Activated CD8-positive, alpha-beta T cell treated with anti-CD3 and anti-CD28 coated beads, Interleukin-2, amount 10 ng/mL, durations not matched to agents 7 days and 5 days (primary cell): ENCODE measurements at places on chromosomes 5 and 9. TPM values are rescaled to one million over a fixed set of nuclear protein-coding genes. Genes with fewer than 3 reads are reported as not detected.

ZFP2 gene
- total RNA-seq = 0.26 TPM

- DNase-seq = no peak
These were observed 99.8 kb downstream of the SLC44A1 start for GRCh38 chr9:105344283-105344682.

- DNase-seq = no peak
These were observed 16.0 kb downstream of the ANKRD33B start for GRCh38 chr5:10579536-10580521.

DNA sequence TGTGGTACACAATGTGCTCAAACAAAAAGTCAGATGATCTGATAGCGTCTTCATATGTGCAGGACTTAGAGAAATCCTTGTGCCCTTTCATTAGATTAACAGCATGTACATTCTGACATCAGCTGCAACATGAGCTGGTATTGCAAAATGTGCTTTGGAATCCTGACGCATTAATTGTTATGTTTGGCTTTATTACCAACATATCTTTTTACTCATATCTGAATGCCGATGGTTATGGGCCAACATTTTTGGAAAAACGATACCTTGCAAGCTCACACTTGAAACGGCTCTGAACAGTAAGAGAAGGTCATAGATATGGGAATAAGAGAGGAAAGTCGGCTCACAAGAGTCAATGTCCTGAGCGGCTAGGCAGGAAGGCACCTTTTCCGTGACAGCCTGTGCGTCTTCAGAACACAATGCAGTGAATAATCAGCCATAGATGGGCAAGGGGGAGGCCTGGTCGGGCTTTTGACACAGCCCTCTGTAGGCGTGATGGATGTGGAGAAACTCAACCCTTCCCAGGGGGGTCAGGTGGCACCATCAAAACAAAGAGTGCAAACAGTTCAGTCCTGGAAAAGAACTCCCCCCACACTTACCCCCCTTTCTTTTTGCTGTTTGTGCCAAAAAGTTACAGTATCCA lies 36.4 kb upstream of the GAS1 start:
- no peak for DNase-seq

HDAC3 gene
- total RNA-seq = 88.1 TPM

NFIB gene
- not detected for total RNA-seq

DNA sequence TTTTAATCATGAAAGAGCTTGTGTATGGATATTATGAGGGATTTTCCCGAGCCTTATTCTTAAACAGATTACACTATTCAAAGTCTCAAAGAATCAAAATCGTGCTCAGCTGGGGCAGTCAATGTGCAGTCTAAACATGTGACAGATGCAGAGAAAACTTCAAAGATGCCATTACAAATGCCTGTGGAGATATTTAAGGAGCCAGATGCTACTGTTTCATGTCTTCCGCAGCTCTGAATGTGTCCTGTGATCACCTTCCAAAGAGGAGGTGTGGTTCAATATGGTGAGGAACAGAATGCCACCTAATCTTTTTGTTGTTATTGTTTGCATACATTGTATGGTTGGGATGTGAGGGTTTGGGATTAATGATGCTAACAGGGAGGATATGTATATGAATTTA lies 593.3 kb upstream of the ARRDC3 start:
- no peak for DNase-seq

DNA sequence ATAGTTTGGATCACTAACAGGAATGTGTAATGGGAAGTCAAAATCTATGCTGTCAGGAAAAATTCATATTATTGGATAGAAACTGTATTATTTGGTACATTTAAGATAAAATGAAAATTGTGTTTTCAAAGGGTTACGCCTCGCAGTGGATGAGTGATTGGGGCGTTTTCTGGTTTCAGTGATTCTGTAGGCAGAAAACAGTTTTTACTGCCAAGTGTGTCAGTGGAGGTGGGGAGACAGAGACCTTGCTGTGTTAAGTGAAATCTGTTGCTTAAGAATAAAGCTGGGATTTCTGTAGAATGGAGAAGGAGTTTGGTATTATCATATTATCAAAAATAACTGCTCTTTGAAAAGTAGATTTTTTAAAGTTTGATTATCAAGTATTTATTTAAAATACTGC lies 69.7 kb downstream of the GHR start:
- no peak for DNase-seq

- DNase-seq = no peak
These were observed 286.5 kb downstream of the ZNF608 start for GRCh38 chr5:124459984-124460383.

KIAA1191 gene
- 55.7 TPM for total RNA-seq

FCN2 gene
- total RNA-seq = not detected

- DNase-seq = no peak
These were observed 83.0 kb upstream of the FAM174A start for GRCh38 chr5:100452126-100452525.

AK8 gene
- not detected for total RNA-seq

- DNase-seq = no peak
These were observed 14.4 kb downstream of the FAM219A start for GRCh38 chr9:34443976-34444375.

- DNase-seq = no peak
These were observed 799.9 kb upstream of the TYRP1 start for GRCh38 chr9:11893331-11893730.

RRAGA gene
- 44.7 TPM for total RNA-seq

SVEP1 gene
- not detected for total RNA-seq

GRCh38 chr9:8733131-8733954 lies 933.8 kb upstream of the DMAC1 start:
- DNase-seq = no peak

ZMAT2 gene
- total RNA-seq = 47.4 TPM

GRCh38 chr5:107661038-107661649 lies 9.6 kb downstream of the EFNA5 start:
- DNase-seq = no peak

EDIL3 gene
- total RNA-seq = not detected

PELO gene
- 25.7 TPM for total RNA-seq

HSD17B3 gene
- total RNA-seq = not detected

GMCL2 gene
- not detected for total RNA-seq

CCDC171 gene
- 1.9 TPM for total RNA-seq
